Left renal cortex interstitium (tissue), 4 donors: ENCODE measurements at places on chromosomes 13 and 19. TPM values are rescaled to one million over a fixed set of nuclear protein-coding genes. Genes with fewer than 3 reads are reported as not detected.

DNA sequence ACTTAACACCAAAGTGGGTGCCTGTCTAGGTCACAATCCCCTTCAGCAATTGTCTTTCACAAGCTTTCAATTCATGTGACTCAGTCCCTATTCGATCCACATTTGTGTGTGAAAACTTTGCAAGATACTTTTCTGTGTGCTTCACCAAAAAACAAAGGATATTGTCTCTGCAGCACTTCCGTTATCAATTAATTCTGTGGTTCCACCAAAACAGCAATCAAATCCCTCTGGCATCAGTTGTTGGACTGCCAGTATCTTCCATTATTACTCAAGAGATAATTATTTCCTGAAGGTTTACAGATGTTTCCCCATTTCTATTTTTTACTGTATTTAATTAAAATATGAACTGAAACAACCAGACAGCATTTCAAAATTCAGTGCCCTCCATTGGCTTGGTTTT lies 481.4 kb downstream of the SUCLA2 start:
- DNase-seq: no peak

GRCh38 chr19:32824191-32824751 lies 45.3 kb downstream of the SLC7A9 start:
- no peak for DNase-seq

DNA sequence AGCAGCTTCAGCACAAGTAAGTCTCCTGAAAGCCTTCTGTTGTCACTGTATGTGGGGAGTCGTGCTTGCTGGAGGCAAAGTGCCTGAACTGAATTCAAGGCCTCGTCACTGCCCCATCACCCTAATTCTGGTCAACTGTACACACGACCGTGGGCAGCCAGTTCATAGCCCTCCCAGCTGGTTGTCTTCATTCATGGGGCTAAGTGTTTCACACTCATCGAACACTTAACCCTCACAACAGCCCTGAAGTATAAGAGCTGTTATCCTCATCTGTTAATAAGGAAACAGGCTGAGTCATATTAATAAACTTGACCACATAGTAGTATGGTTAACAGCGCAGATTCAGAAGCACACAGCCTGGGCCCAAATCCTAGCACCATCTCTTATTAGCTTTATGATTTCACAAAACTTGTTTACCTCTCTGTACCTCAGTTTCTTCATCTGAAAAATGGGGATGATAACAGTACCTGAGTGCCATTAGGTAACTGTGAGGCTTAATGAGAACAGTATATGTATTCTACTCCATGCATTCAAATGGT lies 66.7 kb downstream of the CDADC1 start:
- no peak for DNase-seq

DNA sequence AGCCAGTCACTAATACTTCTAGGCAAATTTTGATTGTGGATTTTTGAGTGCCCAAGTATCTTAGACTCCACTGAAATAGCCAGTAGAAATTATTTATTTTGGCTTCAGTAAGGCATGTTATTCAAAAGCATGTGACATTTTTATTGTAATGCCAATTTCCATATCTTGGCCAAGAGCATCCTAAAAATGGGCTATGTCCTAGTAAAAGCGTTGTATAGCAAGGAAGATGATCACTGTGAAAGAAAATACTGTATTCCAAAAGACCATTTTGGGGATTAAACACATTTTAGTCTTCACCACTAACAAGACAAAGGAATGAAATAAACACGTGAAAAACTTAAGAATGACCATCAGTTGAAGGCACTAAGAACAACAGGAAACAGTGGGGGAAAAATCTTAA lies 149.1 kb downstream of the NUFIP1 start:
- no peak for DNase-seq

DNA sequence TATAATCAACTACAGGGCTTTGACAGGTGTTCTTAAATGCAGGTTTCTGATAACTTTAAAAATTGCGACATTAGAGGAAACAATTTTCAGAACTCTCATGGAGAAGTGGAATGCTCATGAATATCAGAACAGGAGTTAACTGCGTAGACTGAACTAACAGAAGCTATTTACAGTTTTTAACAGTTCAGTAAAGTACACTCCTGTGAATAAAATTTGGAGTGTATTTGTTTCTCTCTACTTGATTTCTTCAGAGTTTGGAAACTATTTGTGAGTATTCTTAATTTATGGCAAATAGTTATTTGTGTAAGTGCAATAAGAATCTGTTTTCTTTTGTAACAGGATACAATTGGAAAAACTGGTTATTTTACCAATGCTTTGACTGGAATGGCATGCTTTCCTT lies 114.4 kb downstream of the TNFRSF19 start:
- no peak for DNase-seq

GRCh38 chr19:34837262-34837661 lies 64.2 kb upstream of the ZNF599 start:
- no peak for DNase-seq

GRCh38 chr13:97030705-97031452 lies 36.6 kb upstream of the OXGR1 start:
- DNase-seq: peak; percentile 27

DNA sequence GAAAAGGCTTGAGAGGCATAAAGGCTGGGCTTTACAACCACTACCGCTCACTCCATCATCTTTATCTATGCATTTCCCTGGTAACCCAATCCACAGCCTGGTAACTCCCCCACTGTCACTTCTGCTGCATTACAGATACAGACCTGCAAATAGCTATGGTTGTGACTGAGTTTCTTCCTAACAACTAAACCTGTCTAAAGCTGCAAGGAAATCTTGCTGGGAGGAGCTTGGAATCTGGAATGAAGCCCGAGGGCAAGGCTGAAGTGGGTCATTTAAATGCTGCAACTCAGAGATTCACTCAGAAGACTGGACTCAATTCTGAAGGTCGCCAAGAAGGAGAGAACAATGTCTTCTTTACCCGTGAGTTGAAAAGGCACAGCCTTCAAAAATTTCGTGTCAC lies at the start of gene LGALS13:
Gene LGALS13, plus strand, starts transcription at position 301 of the 400 bp plus-strand sequence. Its CDS starts 45 bp downstream, at position 346.
- peak; percentile 0 for DNase-seq

GRCh38 chr13:75749407-75749806 lies 113.3 kb downstream of the LMO7 start:
- no peak for DNase-seq

GRCh38 chr19:39142630-39143029 lies 17.0 kb downstream of the PAK4 start:
- DNase-seq: no peak

DNA sequence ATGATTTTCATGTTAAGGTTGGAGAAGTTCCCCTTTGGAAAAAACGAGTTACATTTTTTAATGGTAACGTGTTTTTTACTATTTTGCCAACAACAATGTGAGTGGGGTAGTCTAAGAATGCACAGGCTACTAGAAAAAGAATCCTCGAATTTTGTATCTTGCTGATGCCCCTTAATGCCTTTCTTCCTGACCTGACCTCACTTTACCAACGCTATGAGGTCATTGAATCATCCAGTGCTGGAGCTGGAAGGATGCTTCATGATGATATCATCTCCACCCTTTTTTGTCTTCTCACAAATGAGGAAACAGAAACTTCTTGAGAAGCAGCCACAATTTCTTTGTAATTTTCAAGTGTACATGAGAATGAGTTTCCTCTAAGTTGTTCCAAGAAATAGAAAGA lies 8.2 kb upstream of the UBL3 start:
- DNase-seq: no peak

DNA sequence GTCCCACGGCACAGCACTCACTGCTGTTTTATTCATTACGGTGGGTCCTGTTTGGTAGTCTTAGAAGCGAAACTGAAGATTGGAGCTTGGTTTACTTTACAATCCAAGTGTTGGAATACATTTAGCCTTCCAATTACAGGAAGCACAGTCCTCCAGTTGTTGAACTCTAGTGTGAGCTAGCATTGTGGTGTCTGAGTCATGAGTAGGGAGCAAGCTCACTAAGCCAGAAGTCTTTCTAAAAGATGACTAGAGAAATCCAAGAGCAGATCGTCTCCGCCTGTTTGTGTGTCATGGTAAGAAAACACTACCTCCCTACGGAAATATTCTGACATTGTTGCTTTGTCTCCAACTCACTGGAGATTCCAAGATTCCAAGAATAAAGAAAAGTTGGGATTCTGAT lies 10.1 kb upstream of the SHISA2 start:
- no peak for DNase-seq

GRCh38 chr19:55116232-55116858 lies 1.1 kb downstream of the PPP1R12C start:
- no peak for DNase-seq

- DNase-seq: no peak
These were observed 70.1 kb upstream of the IPO5 start for GRCh38 chr13:97883396-97883795.

- no peak for DNase-seq
These were observed 2.0 kb downstream of the EPN1 start for GRCh38 chr19:55676889-55677505.

GRCh38 chr13:41352935-41353840 lies 42.1 kb downstream of the NAA16 start:
- DNase-seq: peak; percentile 20

GRCh38 chr13:65917731-65918130 lies 1312.4 kb downstream of the PCDH9 start:
- DNase-seq: no peak

GRCh38 chr13:59946944-59947343 lies 216.8 kb downstream of the DIAPH3 start:
- no peak for DNase-seq

DNA sequence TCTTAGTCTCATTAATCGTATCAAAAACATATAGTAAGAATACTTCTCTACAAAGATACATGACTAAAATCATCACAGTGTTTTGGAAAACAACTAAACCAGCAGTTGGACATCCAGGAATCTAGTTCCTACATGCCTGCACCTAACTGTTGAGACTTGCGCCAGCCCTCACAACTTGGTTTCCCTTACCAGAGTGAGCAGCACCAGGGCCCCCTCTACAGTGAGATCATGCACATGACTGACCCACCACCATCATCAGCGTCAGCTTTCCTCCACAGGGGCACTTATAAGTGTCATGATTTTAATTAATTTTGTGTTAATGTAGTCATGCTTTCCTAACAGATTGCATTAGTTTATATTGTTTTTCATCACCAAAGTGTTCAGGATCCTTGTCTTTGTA lies 1322.0 kb downstream of the EFNB2 start:
- no peak for DNase-seq

DNA sequence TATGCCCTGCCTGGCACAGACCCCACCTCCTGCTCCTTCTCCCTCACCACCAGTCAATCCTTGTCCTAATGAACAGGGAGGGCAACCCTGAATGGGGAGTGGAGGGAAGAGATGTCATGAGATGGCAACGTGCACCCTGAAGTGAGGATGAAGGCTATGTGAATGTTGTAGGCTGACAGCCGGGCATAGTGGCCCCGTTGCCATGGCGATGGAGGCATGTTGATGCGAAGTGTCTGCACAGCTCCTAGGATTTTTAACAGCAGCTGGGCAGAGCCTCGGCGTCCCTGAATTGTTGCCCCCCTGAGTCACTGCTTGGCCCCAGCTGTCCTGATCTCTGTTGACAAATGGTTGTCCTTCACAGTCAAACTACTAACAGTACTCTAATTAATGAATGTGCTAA lies 4.8 kb upstream of the ALOX5AP start:
- no peak for DNase-seq

- DNase-seq: no peak
These were observed 19.2 kb upstream of the MYH14 start for GRCh38 chr19:50184196-50184595.

DNA sequence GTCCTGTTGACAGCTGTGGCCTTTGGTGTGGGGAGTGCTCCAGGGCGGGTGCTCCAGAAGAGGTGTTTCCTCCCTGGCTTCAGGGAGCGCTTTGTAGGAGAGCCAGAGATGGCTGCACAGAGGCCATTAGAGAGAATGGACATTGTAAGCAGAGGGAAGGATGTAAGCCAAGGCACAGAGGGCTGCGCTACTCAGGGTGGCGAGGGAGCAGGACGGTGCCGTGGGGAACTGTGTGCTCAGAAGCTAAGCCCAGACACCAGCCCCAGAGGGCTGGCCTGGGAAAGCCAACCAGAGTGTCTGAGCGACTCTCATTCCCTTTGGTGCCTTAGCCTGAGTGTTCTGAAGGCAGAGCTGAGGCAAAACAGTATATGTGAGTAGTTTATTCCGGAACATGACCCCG lies 92.2 kb downstream of the TSHZ3 start:
- DNase-seq: no peak

DNA sequence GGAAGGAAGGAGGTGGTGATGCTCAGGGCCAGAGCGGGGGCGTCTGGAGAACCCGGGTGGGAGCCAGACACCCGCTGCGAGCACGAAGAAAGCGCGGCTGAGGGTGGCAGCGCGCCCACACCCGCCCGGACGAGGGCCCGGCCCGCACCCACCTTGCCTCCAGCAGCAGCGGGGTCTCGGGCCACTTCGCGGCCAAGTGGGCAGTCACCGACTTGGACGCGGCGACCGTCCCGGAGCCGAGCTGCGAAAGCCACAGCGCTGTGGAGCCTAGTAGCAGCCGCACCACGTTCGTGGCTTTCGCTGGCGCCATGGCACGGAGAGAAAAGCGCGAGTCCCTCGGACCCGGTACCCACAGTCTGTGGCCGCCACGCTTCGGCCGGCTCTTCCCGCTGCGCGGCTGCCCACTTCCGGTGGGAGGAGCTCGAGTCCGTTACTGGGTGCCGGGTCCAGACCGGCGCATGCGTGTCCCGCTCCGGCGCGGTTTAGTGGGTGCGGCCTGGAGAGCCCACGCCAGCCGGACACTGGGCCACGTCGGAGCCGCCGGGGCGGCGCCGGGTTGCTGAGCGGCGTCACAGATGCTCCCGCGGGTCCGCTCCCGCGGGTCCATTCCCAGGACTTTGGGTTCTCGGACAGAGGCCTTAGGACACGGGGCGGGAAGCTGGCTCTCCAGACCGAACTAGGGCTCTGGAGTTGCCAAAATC lies at the start of gene UGGT2:
Gene UGGT2, minus strand, starts transcription at position 399 of the 701 bp plus-strand sequence. Its CDS starts 89 bp downstream, at position 310.
- DNase-seq: peak; percentile 77

GRCh38 chr13:26498656-26499601 lies 58.6 kb upstream of the WASF3 start:
- DNase-seq: no peak

ZNRF4 gene
- polyA plus RNA-seq: not detected

ZNF221 gene
- 5.6 TPM for polyA plus RNA-seq

NTF4 gene
- polyA plus RNA-seq: 3.9 TPM

KIR2DL3 gene
- polyA plus RNA-seq: not detected

MEIS3 gene
- 32.2 TPM for polyA plus RNA-seq

KIR3DL2 gene
- not detected for polyA plus RNA-seq

SSC5D gene
- 3.1 TPM for polyA plus RNA-seq

ZNF628 gene
- 2.3 TPM for polyA plus RNA-seq

PSG3 gene
- not detected for polyA plus RNA-seq

CEACAM21 gene
- 2.1 TPM for polyA plus RNA-seq

KLK11 gene
- 0.81 TPM for polyA plus RNA-seq

PNKP gene
- polyA plus RNA-seq: 104 TPM
